ENCODE measurements at places on chromosomes 1 and 21.
A peak's percentile ranks its signal among the peaks of the same experiment; 100 is the strongest.

DNA sequence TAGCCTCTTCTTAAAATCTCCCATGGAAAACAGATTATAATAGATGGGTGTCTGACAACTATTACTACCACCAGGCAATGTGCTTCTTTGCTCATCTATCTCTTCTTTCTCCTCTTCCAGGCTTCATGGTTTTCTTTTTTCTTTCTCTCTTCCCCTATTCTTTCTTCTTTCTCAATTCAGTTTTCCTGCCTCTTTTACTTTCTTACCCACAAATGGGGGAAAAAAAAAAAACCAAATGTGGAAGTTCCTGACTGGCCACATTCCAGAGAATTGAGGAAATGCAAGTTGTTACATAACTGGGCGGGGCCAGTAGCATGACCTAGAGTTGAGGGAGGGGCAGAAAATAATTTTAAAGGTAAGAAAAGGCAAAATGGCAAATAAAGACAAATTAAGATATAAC lies 10.9 kb upstream of the SMG7 start:
- no peak for DNase-seq

- DNase-seq, result peak; percentile 93
These were observed at the start of gene C1orf115 for GRCh38 chr1:220690140-220691052. Gene C1orf115 (plus strand): TSS chr1:220690363. CDS start chr1:220690403, 40 bp downstream.

GRCh38 chr1:192730198-192730597 lies 78.6 kb upstream of the RGS2 start:
- DNase-seq, result no peak

- no peak for DNase-seq
These were observed 211.1 kb downstream of the MRPL39 start for GRCh38 chr21:25396135-25396711.

DNA sequence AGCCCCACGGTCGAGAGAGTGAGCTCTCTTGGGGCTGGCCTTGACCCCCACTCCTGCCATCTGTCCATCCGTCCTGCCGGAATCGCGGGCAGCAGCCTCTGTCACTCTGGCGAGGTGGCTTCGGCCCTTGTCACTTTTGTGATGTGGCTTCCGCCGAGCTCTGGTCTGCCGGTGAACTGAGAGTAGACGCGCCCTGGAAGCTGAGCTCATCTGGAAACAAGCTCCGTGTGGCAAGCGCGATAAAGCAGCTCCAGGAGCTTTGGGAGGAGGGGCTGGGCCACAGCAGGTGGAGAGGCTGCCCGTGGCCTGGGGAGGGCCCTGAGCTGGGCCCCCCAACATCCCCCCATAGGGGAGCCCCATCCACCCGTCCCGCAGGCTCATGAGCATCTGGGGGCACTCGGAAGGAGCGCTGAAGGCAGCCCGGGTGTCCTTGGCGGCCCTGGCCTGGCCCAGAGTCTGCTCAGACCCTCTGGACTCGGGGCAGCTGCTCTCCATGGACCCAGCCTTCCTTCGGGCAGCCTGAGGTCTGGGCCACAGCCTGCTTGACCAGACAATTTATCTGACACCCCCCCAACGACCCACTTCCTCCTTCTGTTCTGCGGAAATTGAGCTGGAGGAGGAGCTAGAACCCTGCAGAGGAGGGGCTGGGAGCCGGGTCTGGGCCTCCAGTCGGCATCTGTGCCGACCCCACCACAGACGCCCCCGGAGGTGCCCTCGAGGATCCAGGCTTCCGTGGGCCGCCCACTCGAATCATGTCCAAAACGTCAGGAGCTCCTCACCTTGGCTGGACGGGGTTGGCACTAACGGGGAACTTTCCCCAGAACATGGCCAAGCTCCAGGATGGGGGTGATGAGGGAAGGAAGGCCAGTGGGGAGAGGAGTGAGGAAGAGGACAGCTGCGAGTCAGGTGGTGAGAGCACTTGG lies 59.1 kb downstream of the SLC19A1 start:
- DNase-seq, result no peak

GRCh38 chr1:94398356-94398755 lies 19.8 kb upstream of the ABCD3 start:
- DNase-seq, result no peak

- no peak for DNase-seq
These were observed 86.1 kb downstream of the TTLL7 start for GRCh38 chr1:83912876-83913275.

- DNase-seq, result no peak
These were observed 220.7 kb downstream of the PDE4B start for GRCh38 chr1:66013371-66013770.

GRCh38 chr1:111392042-111392441 lies 35.5 kb downstream of the OVGP1 start:
- DNase-seq, result no peak

Data from islet precursor cell (in vitro differentiated cells).